Activated CD4-positive, CD25-positive, alpha-beta regulatory T cell (primary cell): ENCODE measurements at places on chromosomes 13 and 19.

- no peak for DNase-seq
Observed at GRCh38 chr19:58117841-58118575, 20.0 kb upstream of the ZSCAN18 start.

GRCh38 chr13:49453465-49453864, 9.4 kb downstream of the SETDB2 start:
- no peak for DNase-seq

DNA sequence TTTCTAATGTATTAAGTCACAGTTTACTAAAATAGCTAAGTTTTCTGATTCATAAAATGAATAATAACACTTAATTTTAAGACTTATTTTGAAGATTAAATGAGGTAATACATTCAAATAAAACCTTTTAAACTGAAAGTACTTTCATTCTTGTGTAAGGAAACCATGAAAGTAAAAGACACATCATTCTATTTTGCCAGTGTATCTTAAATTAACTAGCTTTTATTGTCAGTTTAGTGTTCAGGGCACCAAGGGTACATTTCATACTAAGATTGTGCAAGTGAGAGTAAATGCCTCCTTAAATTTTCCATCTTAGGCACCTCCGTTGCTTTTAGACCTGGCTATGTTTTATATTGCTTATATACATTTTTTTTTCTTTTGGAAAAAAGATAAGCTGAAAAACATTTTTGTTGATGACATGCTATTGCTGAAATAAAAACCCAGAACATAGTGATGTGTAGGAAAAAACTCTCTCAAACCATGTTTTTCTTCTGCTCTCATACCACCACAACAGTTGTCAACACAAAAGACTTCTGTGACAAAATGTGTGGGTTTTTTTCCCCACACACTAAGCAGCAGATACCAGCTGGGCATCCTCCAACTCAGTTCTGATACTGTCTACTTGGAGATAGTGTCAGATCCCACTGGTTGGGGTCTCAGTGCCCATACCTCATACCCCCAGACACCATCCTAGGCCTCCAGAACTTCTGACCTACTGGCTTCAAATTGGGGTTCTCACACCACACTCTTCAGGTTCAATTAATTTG, 30.7 kb upstream of the LPAR6 start:
- DNase-seq: no peak

DNA sequence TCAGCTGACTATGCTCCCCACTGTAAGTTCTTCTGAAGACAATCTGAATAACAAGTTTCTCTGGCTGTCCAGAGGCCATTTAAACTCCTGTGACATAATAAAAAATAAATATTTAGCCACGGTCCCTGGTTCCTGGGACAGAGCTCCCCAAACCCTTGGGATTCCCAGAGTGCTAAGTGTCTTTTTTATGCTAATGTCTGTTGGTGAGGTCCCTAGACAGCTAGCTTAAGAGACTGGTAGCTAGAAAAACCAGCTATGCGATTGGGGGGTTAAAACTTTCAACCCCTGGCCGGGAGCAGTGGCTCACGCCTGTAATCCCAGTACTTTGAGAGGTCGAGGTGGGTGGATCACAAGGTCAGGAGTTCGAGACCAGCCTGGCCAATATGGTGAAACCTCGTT, 5.9 kb downstream of the EPSTI1 start:
- no peak for DNase-seq

- DNase-seq: no peak
Observed at GRCh38 chr13:109869312-109870237, 83.2 kb upstream of the IRS2 start.
